ENCODE measurements at places on chromosomes 7 and 10.

GRCh38 chr7:107879400-107880035 lies 11.5 kb upstream of the DLD start:
- DNase-seq = peak; percentile 24

GRCh38 chr7:74403521-74404387 lies 50.0 kb upstream of the GTF2IRD1 start:
- DNase-seq = no peak

- DNase-seq = no peak
These were observed 2.1 kb upstream of the CREM start for GRCh38 chr10:35124540-35124939.

GRCh38 chr10:113644185-113645120 lies 19.4 kb downstream of the NRAP start:
- DNase-seq = peak; percentile 22

DNA sequence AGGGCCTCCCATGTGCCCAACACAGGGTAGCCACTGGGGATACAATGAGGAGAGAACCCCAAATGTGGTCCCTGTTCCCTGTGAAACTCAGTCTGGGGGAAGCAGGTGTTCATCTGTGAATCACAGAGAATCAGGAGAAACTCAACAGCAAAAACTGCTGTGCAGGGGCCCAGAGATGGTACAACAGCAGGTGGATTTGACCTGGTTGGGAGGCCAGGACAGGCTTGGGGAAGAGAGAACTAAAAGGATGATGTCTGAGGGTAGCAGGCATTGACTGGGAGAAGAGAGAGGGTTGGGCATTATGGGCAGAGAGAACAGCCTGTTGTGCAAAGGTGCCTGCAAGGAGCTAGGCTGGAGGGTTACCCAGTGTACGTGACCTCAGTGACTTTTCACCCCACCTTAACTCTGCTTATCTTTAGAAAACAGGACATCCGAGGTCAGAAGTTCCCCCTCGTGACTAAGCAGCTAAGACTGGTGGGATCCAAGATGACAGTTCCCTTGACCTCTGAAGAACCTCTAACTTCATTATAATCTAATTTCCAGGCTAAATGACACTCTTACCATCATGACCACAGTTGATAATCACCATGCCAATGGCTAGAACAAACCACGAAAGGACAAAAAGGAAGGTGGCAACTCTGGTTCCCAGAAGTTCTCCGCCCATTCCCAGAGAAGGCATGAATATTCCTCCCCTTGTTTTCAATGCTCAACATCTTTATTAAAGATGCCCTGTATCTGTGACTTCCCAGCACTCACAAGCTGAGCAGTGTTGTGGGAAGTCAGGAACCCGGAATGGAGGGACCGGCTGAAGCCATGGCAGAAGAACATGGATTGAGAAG lies 5.1 kb upstream of the ADAMTS14 start:
- no peak for DNase-seq

DNA sequence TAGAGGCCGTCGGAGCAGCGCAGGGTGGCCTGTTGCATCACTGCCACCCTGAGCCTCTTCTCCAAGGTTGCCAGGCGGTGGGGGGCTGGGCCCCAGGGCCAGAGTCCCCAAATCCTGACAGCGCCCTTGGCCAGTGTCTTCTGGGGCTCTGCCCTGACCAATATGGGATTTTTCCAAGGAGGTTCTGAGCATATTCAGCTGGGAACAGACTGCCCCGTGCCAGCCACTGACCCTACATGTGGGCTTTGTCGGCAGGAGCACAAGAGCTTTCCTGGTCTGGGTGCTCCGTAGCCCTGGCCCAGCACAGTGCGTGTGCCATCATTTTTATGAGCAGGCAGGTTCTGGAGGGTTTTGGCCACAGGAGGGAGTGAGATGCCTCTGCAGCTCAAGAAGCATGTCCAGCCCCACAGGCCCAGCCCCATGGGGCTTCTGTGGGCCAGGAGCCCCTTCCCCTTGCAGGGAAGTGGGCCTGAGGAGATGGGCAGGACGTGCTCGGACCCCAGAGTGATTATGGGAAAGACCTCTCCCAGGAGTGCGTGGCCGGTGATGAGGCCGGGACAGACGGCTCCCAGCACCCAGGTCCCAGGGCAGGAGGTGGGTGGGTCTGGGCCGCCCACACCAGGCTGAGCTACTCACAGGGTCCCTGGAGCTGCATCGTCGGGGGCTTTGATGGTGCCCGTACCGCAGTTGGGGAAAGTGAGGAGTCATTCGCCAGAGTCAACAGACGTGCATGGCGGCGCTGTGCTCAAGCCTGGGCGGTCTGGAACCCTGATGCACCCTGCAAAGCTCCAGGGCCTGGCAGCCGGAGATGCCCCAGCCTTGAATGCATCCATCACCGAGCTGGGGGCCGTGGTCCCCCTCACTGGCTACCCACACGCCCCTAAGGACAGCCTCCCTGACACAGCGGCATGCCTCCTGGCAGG lies 66.6 kb downstream of the PWWP2B start:
- no peak for DNase-seq

Data from stromal cell of bone marrow (primary cell).